ENCODE measurements at places on chromosomes 11 and 22. TPM values are rescaled to one million over a fixed set of nuclear protein-coding genes. Genes with fewer than 3 reads are reported as not detected.

The PRR33 gene
- not detected for total RNA-seq

The SYNGR1 gene
- total RNA-seq = 0.39 TPM

The CTSW gene
- total RNA-seq = 0.13 TPM

GRCh38 chr11:16158426-16158994 is 197.8 kb downstream of the SOX6 start:
- no peak for DNase-seq

GRCh38 chr11:63683133-63683991 is 2.1 kb downstream of the RTN3 start:
- no peak for DNase-seq

- DNase-seq = peak; percentile 49
These were observed 131.2 kb downstream of the BUD13 start for GRCh38 chr11:116641561-116642045.

- no peak for DNase-seq
These were observed 93.2 kb downstream of the PLEKHA7 start for GRCh38 chr11:16921019-16921418.

- no peak for DNase-seq
These were observed at the start of gene FAM83F for GRCh38 chr22:39994566-39995392. Gene FAM83F, plus strand, starts transcription at chr22:39994954. Its CDS starts 89 bp downstream, at chr22:39995043.

DNA sequence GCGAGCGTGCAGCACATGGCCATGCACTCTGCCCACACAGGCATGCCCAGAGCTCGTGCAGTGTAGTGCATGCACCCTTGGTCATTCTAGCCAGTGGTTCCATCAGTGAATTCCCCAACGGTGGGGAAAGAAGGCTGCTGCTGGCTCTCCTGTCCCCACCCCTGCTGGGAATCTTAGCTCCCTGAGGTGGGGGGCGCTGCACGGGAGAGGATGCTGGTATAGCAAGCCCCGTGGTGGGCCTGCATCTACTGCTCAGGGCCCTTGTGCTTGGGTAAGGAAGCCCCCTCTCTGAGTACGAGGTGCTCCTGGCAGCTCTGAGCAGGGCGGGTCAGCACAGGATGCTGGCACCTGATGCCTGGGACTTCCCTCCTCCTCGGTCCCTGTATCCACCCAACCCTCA is 18.5 kb upstream of the BAIAP2L2 start:
- DNase-seq = no peak

DNA sequence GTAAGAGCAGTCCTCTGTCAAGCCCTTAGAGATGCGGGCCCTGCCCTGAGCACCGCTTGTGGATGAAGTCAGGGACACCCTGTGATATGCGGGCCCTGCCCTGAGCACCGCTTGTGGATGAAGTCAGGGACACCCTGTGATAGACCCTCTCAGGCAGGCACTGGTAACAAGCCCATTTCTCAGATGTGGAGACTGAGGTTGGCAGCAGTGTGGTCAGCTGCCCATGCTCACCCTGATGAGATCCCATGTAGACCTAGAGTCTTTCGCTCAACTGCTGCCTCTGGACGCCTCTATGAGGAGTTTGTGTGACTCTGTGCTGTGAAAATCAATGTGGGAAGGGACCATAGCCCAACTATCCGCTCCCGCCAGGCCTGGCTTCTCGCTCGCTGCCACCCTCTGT is 58.8 kb upstream of the FADD start:
- DNase-seq = no peak

GRCh38 chr22:49535527-49536125 is 292.0 kb downstream of the BRD1 start:
- no peak for DNase-seq

DNA sequence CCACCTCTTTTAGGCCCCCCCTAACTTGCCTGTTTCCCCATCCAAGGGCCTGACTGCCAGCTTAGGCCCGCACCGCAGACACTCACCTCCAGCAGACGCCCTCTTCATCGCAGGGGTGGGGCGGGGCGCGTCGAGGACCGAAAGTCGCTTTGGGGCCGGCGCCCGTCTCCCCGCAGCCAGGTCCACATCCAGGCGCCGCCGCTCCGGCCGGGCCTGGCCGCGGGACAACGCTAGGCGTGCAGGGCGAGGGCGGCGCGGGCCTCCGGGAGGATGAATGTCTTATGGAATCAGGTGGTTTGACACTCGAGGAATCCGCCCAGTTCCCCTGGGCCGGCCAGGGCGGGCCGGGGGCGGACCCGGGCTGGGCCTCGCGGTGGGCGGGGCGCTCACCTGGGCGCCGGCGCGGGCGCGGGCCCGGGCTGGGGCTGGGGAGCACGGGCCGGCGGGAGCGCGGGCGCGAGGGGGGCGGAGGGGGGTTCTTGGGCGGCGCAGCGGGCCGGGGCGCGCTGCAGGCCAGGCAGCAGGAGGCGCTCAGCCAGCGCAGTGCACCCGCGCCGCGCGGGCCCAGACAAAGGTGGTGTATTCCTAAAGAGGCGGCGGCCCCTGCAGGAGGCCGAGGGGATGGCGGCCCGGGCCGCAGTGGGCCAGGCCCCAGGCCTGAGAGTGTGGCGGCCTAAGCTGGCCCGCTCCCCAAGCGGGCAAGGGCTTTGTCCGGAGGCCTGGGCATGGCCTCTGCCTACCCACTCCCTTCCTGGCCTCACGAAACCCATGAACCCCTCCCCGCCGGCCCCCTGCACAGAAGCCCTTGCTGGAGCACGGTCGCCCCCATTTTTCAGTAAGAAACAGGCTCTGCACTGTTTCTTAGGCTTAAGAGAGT is 177.6 kb downstream of the IGLL1 start:
- DNase-seq = peak; percentile 37

- no peak for DNase-seq
These were observed 86.2 kb downstream of the NXPE2 start for GRCh38 chr11:114764563-114764962.
